CD4-positive, alpha-beta T cell treated with Interleukin-6 for 4 hours (primary cell): ENCODE measurements at places on chromosomes 4 and X.
A peak's percentile ranks its signal among the peaks of the same experiment; 100 is the strongest.

- peak; percentile 46 for DNase-seq
These were observed 37.4 kb downstream of the MAML3 start for GRCh38 chr4:140116442-140117104.

- DNase-seq: no peak
These were observed 82.6 kb upstream of the SLITRK2 start for GRCh38 chrX:145735036-145735435.

GRCh38 chrX:74453178-74453577, 31.9 kb downstream of the SLC16A2 start:
- no peak for DNase-seq

- DNase-seq: no peak
These were observed 243.2 kb upstream of the BMP3 start for GRCh38 chr4:80787306-80787705.

GRCh38 chr4:95548738-95549245, at the start of gene UNC5C:
TSS of gene UNC5C (minus strand) at chr4:95548973.
- no peak for DNase-seq

DNA sequence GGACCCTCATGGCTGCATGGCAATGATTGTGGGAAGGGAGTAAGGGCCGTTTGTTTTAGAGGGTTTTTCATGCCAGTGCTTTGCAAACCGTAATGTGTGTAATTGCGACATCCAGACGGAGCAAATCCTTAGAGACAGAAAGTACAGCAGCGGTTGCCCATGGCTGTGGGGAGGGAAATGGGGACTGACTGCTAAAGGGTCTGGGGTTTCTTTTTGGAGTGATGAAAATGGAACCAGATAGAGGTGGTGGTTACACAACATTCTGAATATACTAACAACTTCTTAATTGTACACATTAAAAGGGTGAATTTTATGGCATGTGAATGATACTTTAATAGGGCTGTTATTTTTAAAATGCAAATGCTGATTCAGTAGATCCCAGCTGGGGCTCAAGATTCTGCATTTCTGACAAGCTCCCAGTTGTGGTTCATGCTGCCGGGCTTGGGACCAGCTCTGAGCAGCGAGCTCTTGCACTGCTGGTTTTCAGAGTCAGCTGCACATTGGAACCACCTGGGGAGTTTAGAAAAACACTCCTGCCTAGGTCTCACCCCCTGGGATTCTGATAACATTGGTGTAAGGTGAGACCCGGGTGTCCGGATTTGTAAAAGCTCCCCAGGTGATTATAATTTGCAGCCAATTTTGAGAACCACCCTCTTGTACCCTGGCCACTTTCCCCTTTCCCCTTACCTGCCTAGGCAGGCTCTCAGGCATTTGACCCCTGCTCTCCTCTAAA, 47.7 kb downstream of the PRPS1 start:
- no peak for DNase-seq

GRCh38 chr4:7112656-7113055, 44.8 kb upstream of the GRPEL1 start:
- no peak for DNase-seq

- DNase-seq: no peak
These were observed 261.5 kb upstream of the FTHL17 start for GRCh38 chrX:31333165-31333831.
